ENCODE measurements at places on chromosomes 6 and 20.

- DNase-seq = peak; percentile 36
Observed at GRCh38 chr6:28940858-28941683, 17.3 kb upstream of the TRIM27 start.

DNA sequence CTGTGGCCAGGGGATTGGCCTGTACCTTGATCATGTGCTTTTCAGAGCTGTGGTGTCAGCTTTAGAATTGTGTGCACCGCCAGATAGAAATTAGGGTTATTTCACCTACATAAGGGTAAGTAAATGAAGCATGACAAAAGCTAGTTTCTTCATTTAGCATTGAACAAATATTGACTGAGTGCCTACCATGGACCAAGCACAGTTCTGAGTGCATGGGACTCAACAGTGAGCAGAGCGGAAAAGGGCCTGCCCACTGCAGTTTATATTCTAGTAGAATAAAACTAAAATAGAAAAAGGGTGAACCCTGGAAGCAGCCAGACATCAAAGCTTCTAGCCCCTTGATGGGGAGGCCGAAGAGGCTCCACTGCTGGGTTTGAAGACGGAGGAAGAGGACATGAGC is 25.6 kb downstream of the ECT2L start:
- no peak for DNase-seq

DNA sequence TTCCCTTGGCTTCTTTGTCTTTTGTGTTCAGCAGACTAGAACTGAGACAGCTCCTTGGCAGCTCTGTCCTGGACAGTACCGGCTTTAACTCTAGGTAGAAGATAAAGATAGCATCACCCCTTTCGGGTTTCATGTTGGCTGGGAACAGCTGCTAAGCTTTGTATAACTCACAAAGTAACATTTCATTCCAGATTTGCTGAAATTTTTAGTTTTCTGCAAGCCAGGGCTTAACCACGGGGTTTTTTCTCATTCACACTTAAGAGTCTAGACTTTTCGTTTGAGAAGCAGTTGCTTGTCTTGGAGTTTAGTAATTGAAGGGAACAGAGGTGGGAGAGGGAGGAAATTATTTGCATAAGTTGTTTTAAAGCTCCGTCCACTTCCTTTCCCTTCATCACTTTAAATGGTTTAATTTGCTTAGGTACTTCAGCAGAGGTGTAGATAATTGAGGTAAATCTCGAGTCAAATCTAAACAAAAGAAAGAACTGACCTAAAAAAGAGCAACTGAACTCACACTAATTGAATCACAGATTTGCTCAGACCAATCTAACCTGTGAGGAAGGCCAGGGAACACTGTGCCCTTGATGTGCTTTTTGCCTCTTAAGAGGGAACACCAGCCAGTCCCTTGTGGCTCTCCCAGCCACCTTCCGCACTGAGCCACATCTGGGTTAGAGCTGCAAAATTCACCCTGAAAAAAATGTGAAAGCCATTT is 48.3 kb downstream of the RREB1 start:
- DNase-seq = no peak

DNA sequence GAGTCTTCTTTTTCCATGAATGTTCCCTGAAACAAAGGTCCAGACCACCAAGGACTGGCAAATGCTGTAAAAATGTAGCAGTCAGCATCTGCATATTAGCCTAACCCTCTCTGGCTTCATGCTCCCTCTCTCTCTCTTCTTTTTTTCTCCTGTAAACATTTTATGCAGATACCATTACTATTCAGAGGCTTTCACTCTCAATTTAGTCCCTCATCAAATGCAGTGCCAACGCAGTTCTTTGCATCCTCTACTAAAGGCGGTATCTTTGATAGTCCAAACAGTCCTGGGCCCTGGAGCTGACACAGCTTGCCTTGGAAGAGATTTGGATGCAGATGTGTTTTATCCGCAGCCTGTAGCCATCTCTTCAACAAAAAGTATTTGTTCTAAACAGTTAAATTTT is 167.1 kb upstream of the MMS22L start:
- DNase-seq = no peak

DNA sequence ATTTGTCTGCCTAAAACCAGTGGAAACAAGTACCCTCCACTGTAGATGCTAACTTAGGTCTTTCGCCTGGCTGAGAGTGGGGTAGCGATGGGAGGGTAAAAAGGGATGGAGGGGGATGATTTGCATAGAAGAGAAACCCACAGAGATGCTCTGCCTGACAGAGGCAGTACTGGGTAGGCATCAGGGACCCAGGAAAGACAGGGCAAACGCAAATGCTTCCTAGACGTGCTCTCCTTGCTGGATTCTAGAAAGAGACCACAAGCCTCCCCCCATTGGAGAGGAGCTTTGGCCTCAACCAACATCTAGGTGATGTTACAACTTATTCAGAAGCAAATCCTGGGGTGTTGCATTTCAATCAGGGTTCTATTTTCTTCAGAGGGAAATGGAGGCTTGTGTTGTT is 3.2 kb downstream of the OLIG3 start:
- no peak for DNase-seq

DNA sequence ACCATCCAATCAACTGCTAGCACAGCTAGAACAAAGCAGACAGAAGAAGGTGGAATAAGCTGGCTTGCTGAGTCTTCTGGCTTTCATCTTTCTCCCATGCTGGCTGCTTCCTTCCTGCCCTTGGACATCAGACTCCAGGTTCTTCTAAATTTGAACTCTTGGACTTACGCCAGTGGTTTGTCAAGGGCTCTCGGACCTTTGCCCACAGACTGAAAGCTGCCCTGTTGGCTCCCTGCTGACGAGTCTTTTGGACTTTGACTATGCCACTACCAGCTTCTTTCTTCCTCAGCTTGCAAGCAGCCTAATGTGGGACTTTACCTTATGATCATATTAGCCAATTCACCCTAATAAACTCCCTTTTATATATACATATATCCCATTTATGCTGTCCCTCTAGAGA is 164.1 kb upstream of the GJE1 start:
- DNase-seq = no peak

GRCh38 chr6:37089783-37090182 is 80.2 kb upstream of the PIM1 start:
- no peak for DNase-seq

DNA sequence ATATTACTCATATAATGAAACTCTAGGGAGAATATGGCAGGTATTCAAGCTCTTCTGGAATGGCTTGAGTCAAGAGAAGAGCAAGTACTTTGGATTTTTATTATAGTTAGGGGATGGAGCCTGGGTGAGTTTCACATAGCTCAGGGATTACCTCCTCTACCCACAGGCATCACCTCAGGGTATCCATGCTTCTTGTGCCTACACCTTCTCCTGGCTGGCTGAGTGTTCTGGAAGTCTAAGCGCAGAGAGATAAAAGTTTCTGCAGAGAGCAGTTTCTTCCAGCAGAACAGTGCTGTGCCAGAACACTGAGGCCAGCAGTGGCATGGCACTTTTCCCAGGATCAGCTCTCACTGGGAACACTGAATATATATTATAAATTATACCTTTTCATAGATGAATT is 199.7 kb upstream of the KCNQ5 start:
- no peak for DNase-seq

DNA sequence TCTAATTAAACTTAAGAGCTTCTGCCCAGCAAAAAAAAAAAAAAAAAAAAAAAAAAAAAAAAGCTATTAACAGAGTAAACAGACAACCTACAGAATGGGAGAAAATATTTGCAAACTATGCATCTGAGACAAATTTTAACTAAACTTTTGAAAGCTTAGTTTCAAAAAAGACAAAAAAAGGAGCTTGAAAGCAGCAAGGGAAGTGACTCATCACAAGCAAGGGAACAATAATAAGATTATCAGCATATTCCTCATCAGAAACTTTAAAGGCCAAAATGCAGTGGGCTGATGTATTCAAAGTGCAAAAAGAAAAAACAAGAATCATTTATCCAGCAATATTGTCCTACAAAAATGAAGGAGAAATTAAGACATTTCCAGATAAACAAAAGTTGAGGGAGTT is 158.6 kb downstream of the RNF144B start:
- DNase-seq = no peak

DNA sequence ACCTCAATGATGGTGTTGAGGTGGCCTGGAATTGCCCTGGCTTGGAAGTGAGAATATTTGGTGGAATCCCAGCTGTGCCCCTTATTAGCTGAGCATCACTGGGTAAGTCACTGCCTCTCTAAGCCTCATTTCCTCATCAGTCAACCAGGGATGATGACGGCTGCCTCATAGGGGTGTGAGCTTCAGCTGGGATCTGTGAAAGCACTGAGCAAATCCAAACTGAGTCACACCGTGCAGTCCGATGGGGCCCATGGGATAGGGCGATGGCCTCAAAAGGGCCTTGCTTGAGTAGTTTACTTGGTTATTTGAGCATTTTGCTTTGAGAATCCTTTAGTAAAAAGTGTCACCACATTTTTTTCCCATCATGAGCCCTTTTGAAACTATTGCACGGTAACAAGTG is 1.1 kb downstream of the SLC22A1 start:
- no peak for DNase-seq

GRCh38 chr20:54139188-54139587 is 34.6 kb downstream of the CYP24A1 start:
- DNase-seq = no peak

DNA sequence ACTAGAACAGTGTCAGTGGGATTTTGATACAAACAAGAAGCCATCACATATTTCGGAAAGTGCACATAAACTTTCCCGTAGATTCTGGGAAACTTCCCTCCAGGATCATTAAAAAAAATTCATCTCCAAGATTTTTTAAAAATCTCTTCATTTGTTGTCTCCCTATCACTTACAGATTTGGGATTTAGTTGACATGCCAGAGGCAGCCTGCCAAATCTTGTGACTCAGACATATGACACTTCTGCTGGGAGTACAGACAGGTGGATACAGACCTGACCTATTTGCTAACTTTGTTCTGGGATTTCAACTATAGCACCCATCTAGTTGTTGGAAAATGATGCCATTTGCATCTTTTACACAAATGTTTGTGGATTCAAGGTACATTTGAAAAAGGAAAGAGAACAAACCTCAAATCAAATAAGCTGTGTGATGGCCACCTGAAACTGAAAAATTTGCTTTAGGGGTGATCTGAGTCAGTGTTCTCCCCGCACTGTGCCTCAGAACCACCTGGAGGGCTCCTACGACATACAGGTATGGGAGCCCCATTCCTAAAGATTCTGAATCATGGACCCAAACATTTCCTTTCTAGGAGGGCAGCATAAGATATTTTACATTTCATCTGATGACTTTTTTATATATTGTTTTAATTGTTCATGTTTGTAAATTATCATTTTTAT is 21.9 kb upstream of the CD2AP start:
- no peak for DNase-seq

DNA sequence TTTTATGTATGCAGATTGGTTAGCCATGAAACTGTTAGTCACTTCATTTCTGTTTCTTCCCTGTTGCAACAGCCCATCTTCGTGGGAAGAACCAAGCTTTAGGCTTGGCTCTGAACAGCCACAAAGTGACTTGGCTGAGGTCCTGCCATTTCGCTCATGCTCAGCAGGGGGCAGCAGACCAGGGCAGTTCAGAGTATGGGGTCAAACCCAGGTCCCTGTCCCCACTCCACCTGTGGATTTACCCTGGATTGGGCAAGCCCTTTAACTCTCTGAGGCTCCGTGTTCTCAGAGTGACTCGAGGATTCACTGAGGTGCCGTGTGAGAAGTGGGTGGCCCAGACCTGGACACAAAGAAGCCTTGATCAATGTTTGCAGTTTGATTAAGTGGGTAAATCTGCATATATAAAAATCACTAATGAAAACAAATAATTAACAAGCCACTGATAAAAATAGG is 19.8 kb upstream of the MAP1LC3A start:
- DNase-seq = peak; percentile 44

DNA sequence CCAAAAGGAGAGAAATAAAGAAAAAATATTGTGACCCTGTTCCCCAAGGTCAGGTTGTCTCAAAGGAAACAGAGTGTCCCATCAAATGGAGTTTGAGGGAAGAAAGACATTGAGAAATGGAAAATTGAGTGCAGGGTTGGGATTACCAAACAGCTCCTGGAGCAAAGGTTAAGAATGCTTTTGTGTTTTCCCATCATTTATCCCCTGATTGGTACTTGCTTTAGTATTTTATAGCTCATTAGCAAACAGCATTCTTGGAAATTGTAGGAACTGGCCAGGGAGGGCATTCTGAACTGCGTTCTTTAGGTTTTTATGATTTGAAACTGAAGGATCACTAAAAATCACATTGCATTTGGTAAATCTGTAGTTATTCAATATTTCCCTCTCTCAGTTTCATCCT is 59.0 kb upstream of the NELFCD start:
- DNase-seq = no peak

DNA sequence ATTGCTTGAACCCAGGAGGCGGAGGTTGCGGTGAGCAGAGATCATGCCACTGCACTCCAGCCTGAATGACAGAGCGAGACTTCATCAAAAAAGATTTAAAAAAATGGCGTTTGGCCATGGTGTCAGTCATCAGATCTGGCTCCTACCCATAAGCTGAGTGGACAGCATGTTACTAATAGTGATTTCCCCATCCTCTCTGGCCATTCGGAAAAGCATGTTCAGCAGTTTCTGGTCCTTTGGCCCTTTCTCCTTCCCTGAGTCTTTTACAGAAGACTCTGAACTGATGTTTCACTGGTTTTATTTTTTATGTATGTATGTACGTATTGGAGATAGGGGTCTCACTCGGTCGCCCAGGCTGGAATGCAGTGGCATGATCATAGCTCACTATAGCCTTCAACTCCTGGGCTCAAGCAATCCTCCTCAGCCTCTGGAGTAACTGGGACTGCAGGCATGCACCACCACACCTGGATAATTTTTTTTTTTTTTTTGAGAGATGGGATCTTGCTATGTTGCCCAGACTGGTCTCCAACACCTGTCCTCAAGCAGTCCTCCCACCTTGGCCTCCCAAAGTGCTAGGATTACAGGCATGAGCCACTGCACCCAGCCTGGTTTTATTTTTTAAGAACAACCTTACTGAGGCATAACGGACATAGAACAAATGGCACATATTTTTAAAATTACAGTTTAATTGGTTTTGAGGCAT is 84.2 kb upstream of the CNKSR3 start:
- DNase-seq = no peak

- no peak for DNase-seq
Observed at GRCh38 chr6:81977486-81977885, 225.0 kb upstream of the TENT5A start.

GRCh38 chr6:16504609-16505008 is 256.7 kb downstream of the ATXN1 start:
- no peak for DNase-seq

- DNase-seq = no peak
Observed at GRCh38 chr20:56769921-56770600, 141.0 kb downstream of the TFAP2C start.

DNA sequence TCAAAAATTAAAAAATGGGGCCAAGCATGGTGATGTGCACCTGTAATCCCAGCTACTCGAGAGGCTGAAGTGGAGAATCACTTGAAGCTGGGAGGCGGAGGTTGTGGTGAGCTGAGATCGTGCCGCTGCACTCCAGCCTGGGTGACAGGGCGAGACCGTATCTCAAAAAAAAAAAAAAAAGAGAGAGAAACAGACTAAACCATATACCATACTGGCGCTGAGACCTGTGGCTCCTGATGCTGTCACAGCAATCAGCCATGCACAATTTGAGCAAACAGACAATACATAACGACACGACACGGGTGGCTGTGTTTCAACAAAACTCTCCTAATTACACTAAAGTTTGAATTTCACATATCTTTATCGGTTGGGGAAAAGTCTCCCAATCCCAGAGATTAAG is 14.9 kb upstream of the CBFA2T2 start:
- DNase-seq = no peak

Measured in activated naive CD4-positive, alpha-beta T cell (primary cell).